ENCODE measurements at places on chromosomes 3 and 15. TPM values are rescaled to one million over a fixed set of nuclear protein-coding genes. Genes with fewer than 3 reads are reported as not detected.
A peak's percentile ranks its signal among the peaks of the same experiment; 100 is the strongest.

GRCh38 chr3:107240183-107241091 is 136.8 kb upstream of the CCDC54 start:
- DNase-seq: peak; percentile 74

AADACL2 gene
- not detected for total RNA-seq

ARPIN gene
- 13.5 TPM for total RNA-seq

- no peak for DNase-seq
These were observed 10.5 kb upstream of the PRR23E start for GRCh38 chr3:127182431-127182830.

GRCh38 chr15:85760531-85761371 is 34.0 kb downstream of the KLHL25 start:
- DNase-seq: no peak

MNS1 gene
- total RNA-seq: 1.2 TPM

ROPN1 gene
- total RNA-seq: not detected

DNA sequence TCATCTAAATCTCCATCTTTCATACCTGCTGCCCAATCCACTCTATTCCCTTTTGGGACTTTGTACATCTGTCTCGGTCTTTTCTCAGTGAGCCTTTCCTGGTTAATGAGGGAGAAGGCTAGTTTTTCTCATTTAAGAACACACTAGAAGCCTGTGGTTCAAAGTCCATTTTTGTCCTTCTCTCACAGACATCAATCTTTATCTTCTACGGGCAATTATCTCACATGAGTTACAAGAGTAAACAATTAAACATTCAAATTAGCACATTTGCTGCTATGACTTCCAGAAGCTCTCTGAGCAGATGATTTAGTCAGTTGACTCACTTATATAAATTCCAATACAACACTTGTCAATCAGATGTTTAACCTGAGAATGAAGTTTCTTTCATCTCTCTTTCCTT is 49.3 kb upstream of the KBTBD8 start:
- no peak for DNase-seq

HHATL gene
- total RNA-seq: not detected

- no peak for DNase-seq
These were observed 120.5 kb downstream of the AQP9 start for GRCh38 chr15:58258501-58259292.

LEO1 gene
- 47.7 TPM for total RNA-seq

DNA sequence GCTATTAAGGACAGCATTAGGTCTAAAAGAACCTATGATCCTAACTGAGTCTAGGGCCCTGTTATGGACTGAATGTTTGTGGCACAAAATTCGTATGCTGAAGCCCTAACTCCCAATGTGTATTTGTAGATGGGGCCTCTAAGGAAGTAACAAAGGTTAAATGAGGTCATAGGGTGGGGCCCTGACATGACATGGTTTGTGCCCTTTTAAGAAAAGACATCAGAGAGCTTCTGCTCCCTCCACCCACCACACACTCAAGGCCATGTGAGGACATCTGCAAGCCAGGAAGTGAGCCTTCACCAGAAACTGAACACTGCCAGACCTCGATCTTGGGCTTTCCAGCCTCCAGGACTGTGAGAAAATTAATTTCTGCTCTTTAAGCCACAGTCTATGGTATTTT is 49.2 kb downstream of the PHC3 start:
- no peak for DNase-seq

DNA sequence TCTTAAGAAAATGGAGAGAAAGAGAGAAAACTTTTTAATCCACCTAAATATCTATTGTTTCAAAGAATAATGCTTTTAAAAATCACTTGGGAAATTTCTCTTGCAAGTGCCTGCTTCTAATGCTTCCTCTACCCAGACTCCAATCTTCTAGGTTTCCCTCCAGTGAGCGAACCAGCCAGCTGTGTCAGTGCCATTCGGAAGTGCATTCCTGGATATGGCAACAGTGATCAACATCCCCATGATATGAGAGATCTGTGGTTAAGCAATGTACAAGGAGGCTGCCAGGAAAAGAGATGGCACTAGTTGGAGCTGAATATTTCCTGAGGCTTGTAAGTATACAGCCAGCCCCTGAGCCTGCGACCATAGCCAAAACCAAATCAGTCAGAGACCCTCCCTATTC is 53.3 kb upstream of the KCNMB2 start:
- DNase-seq: no peak

- peak; percentile 26 for DNase-seq
These were observed 2.8 kb downstream of the GPD1L start for GRCh38 chr3:32109256-32109655.

DNA sequence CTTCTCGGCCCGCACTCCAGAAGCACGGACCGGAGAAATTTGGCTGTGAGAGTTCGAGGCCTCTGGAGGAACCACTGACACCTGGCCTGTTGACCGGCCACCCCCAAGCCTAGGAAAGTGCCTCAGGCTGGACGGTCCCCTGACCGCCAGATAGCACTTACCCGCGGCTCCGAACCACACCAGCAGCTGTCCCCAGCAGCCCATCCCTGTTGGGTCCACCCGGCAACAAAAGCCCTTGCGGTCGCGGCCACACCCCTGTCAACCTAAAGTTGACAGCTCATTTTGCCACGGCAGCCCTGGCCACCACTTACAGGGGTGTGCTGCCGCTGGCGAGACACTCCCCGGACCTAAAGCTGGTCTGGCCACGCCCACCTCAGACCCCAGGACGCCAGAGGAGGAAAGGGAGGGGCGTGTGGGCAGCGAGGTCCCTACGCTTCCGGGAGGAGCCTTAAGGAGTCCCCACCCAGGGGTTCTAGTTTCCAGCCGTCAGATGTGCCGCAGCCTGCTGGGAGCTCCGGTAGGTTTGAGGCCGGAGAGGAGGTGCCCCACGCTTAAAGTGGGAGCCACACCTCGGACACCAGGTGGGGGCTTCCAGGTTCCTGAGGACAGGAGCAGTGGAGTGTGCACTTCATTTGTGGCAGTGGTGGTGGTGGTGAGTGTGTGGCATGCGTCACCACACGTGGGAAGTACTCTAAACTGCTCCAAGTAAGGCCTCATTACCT is at the start of gene LTK:
Gene LTK, minus strand, starts transcription at position 322 of the 722 bp plus-strand sequence. Its CDS starts 118 bp downstream, at position 204.
- no peak for DNase-seq

- DNase-seq: no peak
These were observed 22.2 kb downstream of the MRPS25 start for GRCh38 chr3:15042936-15043335.

GRCh38 chr3:56783644-56784447 is 17.9 kb downstream of the ARHGEF3 start:
- DNase-seq: no peak

DNA sequence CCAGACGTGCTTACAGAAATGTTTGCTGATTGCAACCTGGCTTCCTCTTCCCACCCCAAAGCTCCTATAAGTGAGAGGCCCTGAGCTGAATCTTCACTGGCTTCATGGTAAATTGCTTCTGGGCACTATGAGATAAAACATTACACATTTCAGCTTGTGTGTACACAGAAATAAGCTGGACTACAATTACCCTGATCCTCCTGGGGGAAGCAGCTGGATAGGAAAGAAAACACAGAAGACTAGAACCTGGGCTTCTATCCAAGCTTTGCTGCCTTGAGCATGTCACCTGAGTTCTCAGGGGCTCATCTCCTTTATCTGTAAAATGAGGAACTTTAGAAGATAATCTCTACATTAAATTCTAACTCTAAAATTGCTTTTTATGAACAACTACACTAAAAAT is 40.3 kb downstream of the THBS1 start:
- DNase-seq: no peak

CCDC13 gene
- total RNA-seq: 2.4 TPM

ZNF197 gene
- 62.4 TPM for total RNA-seq

CCR8 gene
- not detected for total RNA-seq

- no peak for DNase-seq
These were observed 51.7 kb downstream of the BOC start for GRCh38 chr3:113263020-113263419.

DNA sequence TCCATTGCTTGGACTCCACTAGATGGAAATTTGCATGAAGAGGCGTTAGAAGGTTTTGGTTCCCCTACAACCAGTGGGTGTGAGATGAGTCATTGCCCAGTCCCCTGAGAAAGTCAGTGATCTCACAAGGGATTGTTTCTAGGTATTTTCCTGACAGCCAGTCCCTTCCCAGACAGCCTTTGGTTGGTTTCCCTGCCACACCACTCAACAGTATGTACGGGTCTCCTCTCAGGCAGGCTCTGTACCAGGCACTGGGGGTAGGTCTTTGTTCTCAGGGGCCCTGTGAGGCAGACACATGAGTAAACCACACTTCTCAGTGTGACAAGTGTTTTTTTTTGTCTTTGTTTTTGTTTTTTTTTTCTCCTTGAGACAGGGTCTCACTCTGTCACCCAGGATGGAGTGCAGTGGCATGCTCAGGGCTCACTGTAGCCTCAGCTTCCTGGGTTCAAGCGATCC is 4.0 kb downstream of the LAMP3 start:
- peak; percentile 55 for DNase-seq

DNA sequence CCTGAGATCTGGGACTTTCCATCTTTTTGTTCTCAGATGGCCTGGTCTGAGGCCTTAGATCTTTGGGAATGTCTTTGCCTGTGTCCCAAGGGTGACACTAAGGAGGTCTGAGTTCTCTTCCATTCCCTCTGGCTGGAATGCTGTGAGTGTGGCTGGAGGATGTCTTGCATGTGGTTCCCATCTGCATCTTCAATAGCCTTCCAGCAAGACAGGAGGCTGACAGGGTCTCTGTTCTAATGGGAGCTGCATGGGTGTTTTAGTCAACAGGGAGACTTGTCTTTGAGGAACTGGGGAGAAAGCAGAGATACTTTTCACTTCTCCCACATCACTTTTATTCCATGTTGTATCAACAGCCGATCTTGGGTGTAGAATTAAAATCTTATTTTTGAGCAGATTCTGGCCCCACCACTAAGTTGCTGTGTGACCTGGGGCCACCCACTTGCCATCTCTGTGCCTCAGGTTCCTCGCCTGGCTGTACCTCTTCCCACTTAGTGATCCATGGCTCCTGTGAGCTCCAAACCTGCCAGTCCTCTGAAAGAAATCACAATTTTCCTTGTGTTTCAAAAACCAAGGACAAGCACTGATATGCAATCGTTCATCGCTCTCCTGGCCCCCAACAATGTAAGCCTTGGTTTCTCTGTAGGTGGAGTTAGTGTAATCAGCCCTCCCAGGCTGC is 75.2 kb downstream of the LSM3 start:
- DNase-seq: no peak

GRCh38 chr15:78140292-78140691 is 8.9 kb upstream of the IDH3A start:
- no peak for DNase-seq

RAD51 gene
- total RNA-seq: 0.82 TPM

- DNase-seq: no peak
These were observed 29.2 kb downstream of the NEO1 start for GRCh38 chr15:73081321-73081958.

DNA sequence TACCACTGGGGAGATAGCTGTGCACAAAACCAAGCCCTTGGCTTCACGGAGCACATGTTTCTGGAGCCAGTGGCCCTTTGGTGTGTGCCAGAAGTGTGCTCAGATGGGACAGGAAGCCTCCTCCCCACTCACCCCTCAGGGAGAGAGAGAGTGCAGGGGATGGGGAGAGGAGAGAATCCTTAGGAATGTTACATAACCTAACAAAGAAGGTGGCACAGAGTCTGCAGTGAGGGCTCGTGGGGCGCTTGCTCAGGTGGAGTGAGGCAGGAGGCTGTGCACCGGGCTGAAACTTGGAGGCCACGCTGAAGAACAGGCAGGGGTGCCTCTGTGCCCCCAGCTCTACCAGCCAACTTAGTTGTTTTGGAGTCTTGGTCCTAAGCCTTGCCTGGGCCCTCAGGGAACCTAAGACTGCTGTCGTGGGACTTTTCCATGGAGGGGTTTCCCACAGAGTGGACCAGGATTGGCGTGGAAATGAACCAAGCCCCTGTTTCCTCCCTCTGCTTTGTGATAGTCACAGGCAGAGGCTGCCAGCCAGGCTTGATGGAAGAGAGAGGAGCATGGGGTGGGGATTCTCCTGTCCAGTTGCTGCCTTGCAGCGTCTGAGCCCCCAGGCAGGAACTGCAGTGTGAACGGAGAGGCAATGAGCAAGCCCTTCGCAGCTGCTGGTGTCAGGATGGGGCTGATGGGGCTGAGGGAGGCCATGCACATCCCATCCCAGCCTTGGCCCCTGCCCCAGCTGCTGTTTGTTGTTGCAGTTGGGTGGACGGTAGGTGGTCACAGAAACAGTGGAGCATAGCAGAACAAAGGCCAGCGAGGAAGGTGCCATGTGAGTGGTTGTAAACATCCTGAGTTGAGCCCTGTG is 32.7 kb downstream of the PDIA5 start:
- DNase-seq: no peak

DNA sequence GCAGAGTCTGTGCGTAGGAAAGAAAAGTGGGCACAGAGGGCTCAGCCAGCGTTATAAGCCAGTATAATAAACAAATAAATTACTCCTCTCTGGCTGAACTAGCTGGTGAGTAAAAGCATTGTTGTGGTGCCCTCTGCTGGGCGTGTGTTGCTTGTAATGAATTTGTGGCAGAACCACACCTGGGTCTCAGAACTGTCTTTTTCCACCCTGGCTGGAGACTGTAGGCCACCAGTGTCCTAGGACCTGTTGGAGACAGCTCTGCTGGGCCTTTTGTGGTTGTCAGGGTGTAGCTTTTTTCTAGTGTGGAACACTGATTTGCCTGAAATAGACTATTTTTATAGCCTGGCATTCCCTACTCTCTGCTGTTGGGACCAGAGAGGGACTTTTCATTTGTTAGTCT is 130.5 kb upstream of the EIF1B start:
- peak; percentile 54 for DNase-seq

DNA sequence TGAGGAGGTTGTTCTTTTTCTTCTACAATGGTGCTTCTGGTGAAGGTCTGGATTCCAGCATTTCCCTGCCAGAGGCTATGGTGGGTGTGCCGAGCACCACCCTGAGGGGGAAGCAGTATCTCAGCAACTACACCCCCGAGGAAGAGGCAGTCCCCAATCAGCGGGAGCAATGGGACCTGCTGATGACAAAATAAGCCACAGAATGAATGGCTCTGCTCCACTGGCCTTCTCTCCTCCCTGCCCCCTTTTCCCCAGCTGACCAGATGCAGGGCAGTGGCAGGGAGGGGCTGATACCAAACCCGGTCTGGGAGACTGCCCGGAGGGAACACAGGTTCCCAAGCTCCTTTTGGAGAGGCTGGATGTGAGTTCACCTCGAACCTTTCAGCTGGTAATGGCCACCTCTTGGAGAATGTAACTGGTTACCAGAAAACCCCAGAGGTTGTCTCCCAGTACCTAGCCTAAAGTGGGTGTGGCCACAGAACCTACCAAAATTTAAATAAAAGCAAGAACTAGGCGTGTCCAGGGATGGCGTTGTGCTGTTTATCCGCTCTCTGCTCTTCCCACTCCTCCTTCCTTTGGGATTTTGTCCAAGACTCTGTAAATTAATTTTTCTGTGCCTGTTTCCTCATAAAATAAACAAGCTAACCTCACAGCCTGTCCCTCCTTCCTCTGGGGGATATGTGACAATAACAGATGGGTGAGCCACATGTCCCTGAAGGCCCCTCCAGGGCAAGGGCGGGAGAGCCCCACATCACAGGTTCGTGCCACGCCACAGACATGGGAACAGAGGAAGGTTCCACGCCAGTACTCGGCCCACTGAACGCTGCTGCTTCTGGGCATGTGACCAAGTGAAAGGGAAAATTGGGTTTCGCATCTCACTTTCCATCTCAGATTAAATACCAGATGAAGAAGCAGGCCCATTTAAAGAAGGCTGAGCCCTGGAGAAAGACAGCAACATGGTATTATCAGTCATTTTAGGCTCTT is 35.1 kb upstream of the SPTBN5 start:
- DNase-seq: no peak

- DNase-seq: no peak
These were observed 44.9 kb upstream of the RAB6B start for GRCh38 chr3:133940536-133940935.

GRCh38 chr15:70722266-70723121 is 40.9 kb downstream of the UACA start:
- DNase-seq: peak; percentile 19

TMEM266 gene
- total RNA-seq: 4.5 TPM
